ENCODE measurements at places on chromosomes 2 and 18.
A peak's percentile ranks its signal among the peaks of the same experiment; 100 is the strongest.

GRCh38 chr2:236507393-236508085 is 62.1 kb upstream of the ACKR3 start:
- DNase-seq: peak; percentile 41

- no peak for DNase-seq
Observed at GRCh38 chr2:149042881-149043280, 4.4 kb downstream of the LYPD6B start.

DNA sequence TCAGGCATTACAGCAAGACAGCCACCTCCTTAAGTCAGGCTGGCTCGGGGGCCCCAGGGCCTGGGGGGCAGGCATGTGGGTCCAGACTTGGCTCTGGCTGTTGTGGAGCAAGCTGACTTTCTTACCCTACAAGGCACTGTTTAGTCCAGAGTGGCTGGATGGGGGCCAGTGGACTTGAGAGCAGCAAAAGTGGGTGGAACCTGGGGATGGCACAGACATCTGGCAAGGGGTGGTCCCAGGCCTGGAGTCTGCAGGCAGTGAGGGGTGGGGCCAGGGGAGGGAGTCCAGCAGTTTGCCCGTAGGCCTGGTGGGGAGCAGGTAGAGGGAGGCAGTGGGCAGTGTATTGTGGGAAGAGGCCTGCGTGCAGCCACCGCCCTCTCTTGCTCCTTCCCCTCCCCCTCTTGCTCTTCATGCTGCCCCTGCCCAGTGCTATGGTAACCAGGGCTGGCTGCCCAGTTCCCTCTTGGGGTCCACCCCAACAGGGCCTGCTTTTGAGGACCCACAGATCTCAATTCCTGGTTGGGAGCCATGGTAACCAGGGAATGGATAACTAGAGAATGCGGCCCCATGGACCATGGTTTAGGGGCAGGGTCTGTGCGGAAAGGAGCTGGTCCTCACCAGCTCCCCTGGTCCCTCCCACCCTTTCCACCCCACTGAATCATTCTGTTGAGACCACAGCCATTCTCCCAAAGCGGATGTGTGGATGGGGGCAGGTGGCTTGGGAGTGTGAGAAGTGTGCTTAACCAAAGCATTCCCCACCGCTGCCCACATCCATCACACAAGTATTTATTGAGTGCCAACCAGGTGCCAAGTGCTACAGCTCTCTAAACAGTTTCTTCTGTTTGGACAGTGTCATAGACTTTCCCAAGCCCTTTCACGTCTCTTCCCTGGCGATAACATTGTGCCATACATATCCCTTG is 19.3 kb downstream of the SPEG start:
- peak; percentile 99 for DNase-seq

GRCh38 chr18:6606411-6607085 is 123.0 kb upstream of the ARHGAP28 start:
- DNase-seq: no peak

DNA sequence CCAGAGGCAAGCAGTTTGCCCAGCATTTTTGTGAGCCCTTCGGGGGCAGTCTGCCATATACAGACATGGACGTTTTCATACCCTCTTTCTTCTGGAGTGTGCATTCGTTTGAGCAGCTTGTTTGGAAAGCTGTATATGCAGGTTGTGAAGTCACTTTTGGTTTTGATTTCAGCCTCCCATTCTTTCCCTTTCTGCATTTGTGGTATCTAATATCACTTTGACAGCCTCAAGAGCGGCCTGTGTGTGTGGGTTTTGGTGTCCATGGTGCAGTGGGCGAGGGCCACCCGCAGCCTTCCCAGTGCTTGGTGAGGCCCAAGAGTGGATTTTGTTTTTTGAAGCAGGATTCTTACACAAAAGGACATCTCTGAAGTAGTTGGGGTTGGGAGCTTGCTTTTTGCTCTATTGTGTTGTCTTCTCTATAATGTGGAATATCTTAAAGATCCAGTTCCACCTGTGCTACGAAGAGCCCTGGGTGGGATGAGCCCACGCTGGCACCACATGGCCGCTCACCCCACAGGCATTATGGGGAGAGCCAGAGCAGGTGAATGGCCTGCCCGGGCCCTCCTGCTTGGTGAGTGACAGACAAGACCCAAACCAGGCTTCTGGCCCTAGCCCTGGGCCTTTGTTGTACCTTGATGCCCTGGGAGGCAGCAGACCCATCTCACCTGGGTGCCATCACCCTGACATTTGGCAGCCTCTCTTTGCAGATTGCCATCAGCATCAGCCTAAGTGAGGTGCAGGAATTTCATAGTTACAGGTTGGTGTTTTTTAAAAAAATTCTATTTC is 29.5 kb downstream of the INPP4A start:
- DNase-seq: no peak

GRCh38 chr2:238158509-238159070 is at the start of gene ERFE:
ERFE (plus strand) TSS chr2:238158970; CDS start chr2:238159008, 38 bp downstream.
- peak; percentile 67 for DNase-seq

- no peak for DNase-seq
Observed at GRCh38 chr2:178391701-178392100, 59.3 kb downstream of the PRKRA start.

- DNase-seq: no peak
Observed at GRCh38 chr18:31447530-31448191, at the start of gene DSG3. DSG3 (plus strand) TSS chr18:31447741; CDS start chr18:31447878, 137 bp downstream.

GRCh38 chr2:84823788-84824187 is 57.1 kb downstream of the TRABD2A start:
- DNase-seq: no peak

DNA sequence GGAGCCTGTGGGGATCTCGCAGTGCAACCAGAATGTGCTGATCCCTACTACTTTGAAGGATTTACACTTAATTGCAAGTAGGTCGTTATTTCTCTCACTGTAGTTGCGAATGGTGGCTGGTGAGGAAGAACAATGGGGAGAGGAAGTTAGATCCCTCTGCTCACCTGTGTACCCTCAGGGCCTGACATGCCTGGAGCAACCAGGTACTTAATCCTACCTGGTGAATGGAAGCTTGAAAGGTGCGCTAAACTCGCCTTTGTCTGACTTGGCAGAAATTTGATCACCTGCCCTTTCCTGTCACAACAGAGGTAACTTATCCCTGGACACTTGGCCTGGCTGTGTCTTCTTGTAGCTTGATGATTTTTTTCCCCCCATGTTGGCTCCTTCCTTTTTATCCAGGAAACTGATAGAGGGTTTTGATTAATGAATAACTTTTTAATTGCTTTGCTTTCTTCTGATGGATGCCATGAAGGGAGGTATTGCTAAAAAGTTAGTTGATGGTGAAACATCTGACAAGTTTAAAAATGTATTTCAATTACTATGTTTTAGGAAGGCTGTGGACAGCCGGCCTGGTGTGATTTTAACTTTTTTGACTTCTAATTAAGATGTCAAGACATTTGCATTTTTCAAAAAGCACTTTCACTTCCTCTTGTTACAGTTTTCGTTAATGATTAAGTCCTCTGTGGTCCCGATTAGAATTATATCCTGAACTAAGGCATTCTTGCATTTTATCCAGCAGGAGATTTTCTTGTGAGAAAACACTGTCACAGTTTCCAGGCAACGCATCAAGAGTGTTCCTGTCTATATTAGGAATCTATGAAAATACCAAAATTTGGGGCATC is 9.2 kb downstream of the SGPP2 start:
- no peak for DNase-seq

DNA sequence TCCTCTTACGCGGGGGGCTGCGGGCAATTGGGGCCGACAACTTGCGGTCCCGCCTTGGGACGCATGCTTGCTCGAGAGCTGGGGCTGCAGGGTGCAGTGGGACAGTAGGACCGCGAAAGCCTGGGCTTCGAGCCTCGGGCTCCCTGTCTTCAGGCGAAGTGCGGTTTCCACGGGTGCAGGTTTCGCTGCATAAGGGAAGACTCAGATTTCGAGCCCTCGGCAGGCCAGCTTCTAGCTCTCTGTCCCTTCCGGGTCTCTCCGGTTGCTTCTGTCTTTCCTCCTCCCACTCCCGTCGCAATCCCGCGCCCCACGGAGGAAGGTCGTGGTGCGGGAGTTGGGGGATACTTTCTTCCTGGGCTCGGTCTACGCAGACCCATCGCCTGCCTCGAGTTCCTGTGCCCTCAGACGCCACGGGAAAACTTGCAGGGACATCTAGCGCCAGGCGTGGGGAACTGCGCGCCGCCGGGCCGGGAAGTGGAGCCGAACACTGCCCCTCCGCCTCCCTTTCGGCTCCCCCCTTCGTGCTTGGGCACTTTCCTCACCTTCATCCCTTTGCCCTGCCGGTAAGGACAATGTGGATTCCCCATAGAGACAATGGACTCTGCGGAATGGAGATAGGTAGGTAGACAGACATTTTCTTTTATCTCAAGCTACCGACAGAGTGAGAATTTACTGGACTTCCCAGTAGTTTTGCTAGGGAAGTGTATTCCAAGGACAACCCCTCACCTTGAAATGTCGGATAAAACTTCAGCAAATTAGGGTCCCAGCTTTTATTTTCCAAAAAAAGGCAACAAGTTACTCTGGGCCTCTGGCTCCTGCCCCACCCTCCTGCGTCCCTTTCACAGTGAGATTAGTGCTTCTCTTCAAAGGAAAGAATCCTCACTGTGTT is 4.2 kb upstream of the HOXD13 start:
- DNase-seq: peak; percentile 57

DNA sequence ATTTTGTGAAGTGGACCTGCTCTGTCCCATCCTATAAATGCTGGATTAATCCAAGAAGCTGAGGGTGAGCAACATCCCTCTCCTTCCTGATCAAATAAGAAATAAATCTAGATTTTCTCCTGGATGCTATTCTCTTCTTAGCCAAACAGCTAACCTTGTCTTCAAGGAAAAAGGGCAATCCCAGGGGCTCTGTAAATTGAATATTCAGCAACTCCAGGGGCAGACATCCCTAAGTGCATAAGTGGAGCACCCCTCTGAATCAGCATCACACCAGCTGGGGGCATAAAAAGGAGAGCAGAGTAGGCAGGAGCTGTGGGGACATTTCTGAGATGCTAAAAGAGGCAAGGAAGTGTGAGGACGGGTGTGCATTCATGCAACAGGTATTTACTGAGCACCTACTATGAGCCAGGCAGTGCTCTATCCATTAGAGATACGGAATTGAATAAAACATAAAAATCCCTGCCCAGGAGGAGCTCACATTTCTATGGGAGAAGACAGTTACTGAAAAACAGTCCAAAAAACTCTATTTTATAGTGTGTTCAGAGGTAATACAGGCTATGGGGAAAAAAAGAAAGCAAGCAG is 2.8 kb upstream of the STEAP3 start:
- DNase-seq: no peak

- peak; percentile 99 for DNase-seq
Observed at GRCh38 chr18:63367053-63367953, at the start of gene KDSR. KDSR (minus strand) TSS chr18:63367206; CDS start chr18:63367118, 88 bp downstream.

- no peak for DNase-seq
Observed at GRCh38 chr2:96831679-96832078, 12.1 kb downstream of the ANKRD23 start.

DNA sequence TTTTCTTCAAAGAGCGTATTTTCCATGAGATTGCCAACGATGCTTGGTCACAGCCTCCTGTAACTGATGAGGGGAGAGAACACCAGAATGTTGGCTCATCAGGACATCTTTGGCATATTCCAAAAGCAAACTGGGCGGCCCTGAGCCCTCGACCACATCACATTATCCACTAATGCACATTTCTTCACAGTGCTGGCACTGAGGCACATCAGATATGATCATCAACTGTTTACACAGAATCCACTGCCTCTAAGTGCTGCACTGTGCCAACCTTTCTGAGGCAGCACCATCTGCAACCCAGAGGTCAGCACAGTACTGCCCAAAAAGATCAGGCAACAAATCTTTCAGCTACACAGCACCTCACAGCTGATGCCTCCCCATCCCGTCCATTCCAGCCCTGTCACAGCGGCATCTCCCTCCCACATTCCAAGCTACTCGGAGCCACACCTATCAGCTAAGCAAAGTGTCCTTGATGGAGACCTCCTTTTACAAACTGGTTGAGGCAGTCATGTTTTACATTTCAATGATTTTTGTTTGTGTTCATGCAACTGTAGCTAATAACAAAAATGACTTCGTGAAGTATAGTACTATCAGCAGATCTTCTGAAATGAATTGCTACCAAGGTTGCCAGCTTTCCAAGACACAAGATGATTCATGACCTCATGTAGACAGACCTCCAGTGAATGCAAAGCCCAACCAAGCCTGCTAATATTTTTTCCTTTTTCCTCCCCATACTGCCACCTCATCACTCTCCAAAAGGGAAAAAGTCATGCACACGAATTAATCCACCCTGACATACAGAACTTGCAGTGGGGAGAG is 32.3 kb downstream of the MYO5B start:
- no peak for DNase-seq

- peak; percentile 32 for DNase-seq
Observed at GRCh38 chr2:17257189-17257909, 260.9 kb downstream of the RAD51AP2 start.

DNA sequence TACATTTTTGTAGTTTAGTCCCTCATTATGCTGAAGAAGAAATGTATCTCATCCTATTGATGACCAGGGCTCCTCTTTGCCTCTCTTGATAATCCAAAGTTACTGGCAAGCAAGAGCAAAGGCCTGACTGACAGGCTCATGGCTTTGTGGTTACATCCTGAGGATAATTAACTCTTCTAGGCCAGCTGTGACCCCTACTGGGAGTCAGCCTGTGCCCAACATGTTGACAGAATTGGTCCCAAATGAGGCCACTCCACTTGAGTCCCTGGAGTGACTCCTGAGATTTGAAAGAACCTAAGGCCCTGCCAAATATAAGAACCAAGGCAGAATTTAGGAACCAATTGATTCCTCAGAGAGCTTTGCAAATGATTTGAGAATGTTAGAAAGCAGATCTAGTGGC is 973.8 kb upstream of the CELF4 start:
- DNase-seq: no peak

- DNase-seq: no peak
Observed at GRCh38 chr2:200448455-200448854, 61.4 kb downstream of the KCTD18 start.

DNA sequence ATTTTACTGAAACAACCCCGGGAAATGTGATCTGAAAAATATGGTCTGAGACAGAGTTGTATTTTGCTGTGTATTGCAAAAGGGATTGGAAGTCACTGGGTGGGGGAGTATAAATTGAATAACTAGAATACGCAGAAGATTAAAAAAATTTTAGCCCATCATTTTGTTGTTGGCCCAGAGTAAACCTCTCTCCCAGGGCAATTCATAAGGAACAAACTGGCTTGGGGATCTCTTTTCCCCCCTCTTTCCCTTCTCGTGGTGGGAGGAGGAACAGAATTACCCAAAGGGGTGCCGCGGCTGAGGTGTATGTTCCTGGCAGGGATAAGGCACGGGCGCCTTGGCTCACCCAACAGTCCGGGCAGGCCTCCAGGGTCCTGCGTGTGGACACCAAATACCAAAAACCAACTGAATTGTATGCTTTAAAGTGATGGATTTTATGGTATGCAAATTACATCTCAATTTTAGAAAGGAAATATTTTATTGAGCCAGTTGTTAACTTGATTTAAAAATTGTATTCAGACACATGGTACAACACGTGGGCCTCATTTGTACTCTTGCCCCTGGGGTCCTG is 121.2 kb upstream of the SPRED2 start:
- no peak for DNase-seq

DNA sequence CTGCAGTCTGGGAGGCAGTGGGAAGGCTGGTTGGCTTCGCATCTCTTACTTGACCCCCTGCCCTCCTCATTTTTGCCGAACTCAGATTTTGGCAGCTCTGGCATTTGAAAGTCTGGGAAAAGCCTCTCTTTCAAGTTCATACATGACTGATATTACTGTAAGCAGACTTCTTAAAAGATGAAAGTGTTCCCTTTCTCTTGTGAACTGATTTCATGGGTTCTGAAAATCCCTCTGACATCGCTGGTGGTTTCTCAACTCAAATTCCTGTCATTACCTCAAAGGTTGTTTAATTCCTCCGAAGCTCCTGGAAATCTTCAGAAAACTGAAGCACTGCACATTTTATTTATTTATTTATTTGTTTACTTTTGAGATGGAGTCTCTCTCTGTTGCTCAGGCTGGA is 16.9 kb upstream of the SLC38A11 start:
- no peak for DNase-seq

- DNase-seq: no peak
Observed at GRCh38 chr2:31660812-31661335, 80.1 kb upstream of the SRD5A2 start.
